ENCODE measurements at places on chromosomes 1 and 21. TPM values are rescaled to one million over a fixed set of nuclear protein-coding genes. Genes with fewer than 3 reads are reported as not detected.

GRCh38 chr1:56029319-56030003 lies 549.9 kb downstream of the PLPP3 start:
- DNase-seq, result no peak

GRCh38 chr21:15774590-15774989 lies 44.8 kb downstream of the USP25 start:
- no peak for DNase-seq

DNA sequence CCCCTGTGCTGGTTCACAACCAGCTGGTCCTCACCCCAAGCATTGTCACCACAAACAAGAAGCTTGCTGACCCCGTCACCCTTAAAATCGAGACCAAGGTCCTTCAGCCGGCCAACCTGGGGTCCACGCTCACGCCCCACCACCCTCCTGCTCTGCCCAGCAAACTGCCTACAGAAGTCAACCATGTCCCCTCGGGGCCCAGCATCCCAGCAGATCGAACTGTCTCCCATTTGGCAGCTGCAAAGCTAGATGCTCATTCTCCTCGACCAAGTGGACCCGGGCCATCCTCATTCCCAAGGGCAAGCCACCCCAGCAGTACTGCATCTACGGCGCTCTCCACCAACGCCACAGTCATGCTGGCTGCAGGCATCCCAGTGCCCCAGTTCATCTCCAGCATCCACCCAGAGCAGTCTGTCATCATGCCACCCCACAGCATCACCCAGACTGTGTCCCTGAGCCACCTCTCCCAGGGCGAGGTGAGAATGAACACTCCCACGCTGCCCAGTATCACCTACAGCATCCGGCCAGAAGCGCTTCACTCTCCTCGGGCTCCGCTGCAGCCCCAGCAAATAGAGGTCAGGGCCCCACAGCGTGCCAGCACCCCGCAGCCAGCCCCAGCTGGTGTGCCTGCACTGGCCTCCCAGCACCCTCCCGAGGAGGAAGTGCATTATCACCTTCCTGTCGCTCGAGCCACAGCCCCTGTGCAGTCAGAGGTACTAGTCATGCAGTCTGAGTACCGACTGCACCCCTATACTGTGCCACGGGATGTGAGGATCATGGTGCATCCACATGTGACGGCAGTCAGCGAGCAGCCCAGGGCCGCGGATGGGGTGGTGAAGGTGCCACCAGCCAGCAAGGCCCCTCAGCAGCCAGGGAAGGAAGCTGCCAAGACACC lies 40.6 kb downstream of the ZBTB17 start:
- no peak for DNase-seq

- DNase-seq, result no peak
Measured at GRCh38 chr1:16605532-16606505, 7.5 kb downstream of the NBPF1 start.

- no peak for DNase-seq
Measured at GRCh38 chr1:198234520-198235251, 77.9 kb downstream of the NEK7 start.

GRCh38 chr1:76293831-76294230 lies 219.3 kb downstream of the ST6GALNAC3 start:
- DNase-seq, result no peak

DNA sequence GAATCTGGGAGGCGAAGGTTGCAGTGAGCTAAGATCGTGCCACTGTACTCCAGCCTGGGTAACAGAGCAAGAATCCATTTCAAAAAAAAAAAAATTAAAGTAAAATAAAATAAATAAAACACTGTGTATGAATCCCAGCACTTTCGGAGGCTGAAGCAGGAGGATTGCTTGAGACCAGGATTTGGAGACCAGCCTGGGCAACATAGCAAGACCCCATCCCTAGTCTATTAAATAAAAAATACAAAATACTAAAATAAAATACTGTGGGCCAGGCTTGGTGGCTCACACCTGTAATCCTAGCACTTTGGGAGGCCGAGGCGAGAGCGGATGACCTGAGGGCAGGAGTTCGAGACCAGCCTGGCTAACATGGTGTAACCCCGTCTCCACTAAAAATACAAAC lies 4.2 kb upstream of the BNIPL start:
- no peak for DNase-seq

DNA sequence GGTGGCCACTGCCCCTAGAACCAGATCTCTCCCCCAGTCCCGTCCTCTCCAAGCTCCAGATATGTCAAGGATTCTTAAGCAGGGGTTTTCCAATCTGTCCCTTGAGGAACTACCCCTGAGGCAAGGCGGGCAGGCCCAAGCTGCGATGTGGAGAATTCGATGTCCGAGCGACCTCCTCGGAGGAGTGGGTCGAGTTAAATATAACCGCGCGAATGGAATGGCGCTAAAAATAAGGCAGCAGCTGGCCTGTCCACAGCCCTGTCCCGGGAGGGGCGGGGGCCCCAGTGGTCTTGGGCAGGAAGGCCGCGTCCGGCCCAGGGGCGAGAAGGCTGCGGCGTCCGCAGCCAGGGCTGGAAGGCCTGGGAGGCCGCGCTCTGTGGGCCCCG lies 5.8 kb upstream of the FOXD3 start:
- DNase-seq, result no peak

GRCh38 chr21:31041295-31042079 lies 3.2 kb upstream of the KRTAP19-8 start:
- DNase-seq, result no peak

GRCh38 chr1:36323636-36324352 lies at the start of gene EVA1B:
TSS of gene EVA1B (minus strand) at chr1:36323645. CDS start at chr1:36323037, 608 bp downstream.
- DNase-seq, result peak; percentile 41

- DNase-seq, result no peak
Measured at GRCh38 chr1:77888781-77889642, 588 bp downstream of the NEXN start.

GRCh38 chr1:245604979-245605378 lies 450.2 kb downstream of the KIF26B start:
- DNase-seq, result no peak

DNA sequence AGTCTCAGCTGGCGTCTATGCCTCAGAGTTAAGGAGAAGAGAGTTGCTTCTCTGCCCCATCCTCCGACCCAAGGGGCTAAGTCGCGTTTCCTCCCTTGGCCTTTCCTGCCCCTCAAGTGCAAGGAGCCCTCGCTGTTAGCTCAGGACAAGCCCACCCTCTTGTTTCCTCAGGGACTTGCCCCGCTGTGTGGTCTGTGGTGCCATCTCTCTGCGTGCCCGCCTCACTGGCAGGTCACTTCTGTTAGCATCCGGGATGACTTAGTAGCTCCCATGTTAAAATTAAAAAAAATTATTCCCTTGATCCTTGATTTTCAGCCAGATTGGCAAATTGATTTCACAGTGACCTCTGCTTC lies 96.5 kb downstream of the PCBP3 start:
- no peak for DNase-seq

GRCh38 chr1:65001231-65001792 lies 35.0 kb upstream of the JAK1 start:
- DNase-seq, result peak; percentile 43

GRCh38 chr1:244044423-244044822 lies 6.7 kb upstream of the ZBTB18 start:
- DNase-seq, result no peak

GRCh38 chr1:160193832-160194736 lies 3.7 kb downstream of the CASQ1 start:
- no peak for DNase-seq

GRCh38 chr1:46133181-46133658 lies 791 bp upstream of the PIK3R3 start:
- no peak for DNase-seq

DNA sequence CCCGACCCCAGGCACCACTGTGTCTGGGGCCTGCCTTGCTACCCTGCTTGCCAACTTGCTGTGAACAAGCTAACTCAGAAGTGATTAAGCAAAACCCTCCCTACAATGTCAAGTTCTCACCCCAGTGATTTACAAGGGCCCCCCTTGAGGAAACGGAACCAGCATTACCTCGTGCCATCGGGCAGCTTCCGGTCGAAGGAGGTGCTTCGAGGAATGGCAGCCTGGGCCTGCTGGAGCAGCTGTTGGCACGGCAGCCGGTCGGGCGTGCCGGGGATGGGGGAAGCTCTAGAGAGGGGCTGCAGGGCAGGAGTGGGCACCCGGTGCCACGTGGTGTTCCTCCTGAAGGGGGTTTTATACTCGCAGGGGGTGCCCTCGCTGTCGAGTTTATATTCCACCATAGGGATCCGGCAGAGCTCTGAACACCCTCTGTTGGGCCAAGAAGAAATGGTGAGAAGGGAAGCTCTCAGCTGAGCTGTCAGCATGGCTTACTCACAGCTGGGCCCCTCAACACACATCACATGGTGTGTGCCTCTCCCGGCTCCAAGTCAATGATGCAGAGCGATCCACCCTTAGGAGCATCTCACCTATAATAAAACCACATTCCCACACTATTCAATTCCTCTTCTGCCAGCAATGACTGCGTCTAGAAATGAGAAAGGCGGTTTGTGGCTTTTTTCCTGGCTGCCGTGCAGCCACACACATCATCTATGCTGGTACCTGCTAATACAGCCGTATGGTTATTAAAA lies 184.4 kb downstream of the SIPA1L2 start:
- DNase-seq, result no peak

DNA sequence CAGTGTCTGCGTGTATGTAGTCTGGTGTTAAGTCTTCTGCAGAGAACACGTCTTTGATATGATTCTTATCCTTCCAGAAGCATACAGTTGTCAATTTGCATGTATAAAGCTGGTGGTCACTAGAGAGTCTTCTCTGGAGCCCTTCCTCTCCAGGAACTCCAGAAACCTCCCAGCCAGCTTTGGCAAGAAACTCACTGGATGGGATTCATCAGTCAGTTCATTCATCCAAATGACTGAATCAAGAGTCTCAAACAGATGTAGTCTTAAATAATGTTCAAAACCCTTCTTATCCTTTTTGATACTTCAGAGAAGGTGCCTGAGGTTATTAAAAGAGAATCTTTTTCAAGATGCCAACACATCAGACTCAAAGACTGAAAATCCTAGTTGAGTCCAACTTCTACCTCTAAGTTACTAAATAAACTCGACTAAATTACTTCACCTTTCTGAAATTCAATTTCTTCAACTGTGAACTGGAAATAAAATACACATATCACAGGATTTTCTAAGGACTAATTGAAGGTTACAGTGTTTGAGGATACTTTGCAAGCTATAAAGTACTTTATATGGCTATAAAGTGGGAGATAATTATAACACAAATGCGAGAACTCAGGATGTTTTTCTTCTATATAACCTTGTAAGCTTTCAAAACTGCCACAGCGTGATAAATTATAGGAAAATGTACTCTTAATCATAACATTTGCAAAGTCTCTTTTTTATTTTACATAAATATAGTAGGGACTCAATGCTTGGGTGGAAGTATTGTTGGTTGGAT lies 252.4 kb downstream of the FGGY start:
- no peak for DNase-seq

Gene DRAXIN
- 0.11 TPM for total RNA-seq

Gene DNAH14
- 1.9 TPM for total RNA-seq

Gene KRTCAP2
- total RNA-seq, result 121 TPM

Gene CACNA1S
- total RNA-seq, result not detected

Gene LRRC3
- total RNA-seq, result 0.71 TPM

Gene FCAMR
- not detected for total RNA-seq

Gene CSMD2
- under 0.01 TPM for total RNA-seq

Gene KLHDC9
- 0.60 TPM for total RNA-seq

Gene XCL2
- total RNA-seq, result not detected

Gene IGSF21
- not detected for total RNA-seq

Gene IQCC
- 1.2 TPM for total RNA-seq

Gene ERICH3
- total RNA-seq, result not detected

Gene TNFRSF8
- 0.32 TPM for total RNA-seq

Gene PLA2G2D
- total RNA-seq, result not detected

Gene A3GALT2
- not detected for total RNA-seq

All from pulmonary artery endothelial cell (primary cell).